CD4-positive, alpha-beta T cell treated with Interleukin-1 beta for 1 hour (primary cell): ENCODE measurements at places on chromosomes 7 and 10.

GRCh38 chr10:110775406-110775805 is 96.3 kb upstream of the PDCD4 start:
- no peak for DNase-seq

DNA sequence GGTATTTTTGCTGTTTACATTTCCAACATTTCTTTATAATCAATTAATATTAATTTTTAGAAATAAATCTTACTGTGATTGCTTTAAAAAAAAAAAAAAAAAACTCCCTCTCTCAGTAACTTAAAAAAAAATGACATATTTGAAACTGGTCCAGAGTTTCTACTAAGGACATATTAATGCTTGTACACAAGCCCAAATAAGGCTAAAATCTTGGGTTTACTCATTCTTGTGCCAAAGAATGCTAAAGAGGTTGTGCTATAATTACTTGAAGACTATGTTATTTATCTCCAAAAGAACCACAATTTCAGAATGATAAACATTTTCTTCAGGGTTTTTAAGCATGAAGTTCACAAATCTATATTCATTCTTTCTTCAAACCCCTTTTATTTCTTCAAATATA is 39.4 kb upstream of the PHF14 start:
- DNase-seq: no peak

GRCh38 chr7:69749372-69749979 is 151.2 kb downstream of the AUTS2 start:
- no peak for DNase-seq

DNA sequence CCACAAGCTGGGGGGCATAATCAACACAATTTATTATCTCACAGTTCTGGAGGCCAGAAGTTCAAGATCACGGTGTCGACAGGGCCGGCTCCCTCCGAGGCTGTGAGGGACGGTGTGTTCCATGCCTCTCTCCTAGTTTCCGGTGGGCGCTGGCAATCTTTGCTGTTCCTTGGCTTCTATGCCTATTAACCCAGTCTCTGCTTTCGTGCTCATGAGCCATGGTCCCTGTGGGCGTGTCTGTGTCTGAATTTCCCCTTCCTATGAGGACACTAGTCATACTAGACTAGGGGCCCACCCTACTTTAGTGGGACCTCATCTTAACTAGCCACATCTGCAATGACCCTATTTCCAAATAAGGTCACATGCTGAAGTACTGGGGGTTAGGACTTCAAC is 29.4 kb downstream of the HIPK2 start:
- no peak for DNase-seq

- peak; percentile 67 for DNase-seq
Observed at GRCh38 chr7:45917658-45918057, 3.4 kb downstream of the IGFBP3 start.

- no peak for DNase-seq
Observed at GRCh38 chr7:32518534-32519140, 23.3 kb downstream of the AVL9 start.

- no peak for DNase-seq
Observed at GRCh38 chr10:34838366-34838900, 23.3 kb upstream of the PARD3 start.

- no peak for DNase-seq
Observed at GRCh38 chr10:71308985-71309384, 10.1 kb upstream of the SLC29A3 start.

DNA sequence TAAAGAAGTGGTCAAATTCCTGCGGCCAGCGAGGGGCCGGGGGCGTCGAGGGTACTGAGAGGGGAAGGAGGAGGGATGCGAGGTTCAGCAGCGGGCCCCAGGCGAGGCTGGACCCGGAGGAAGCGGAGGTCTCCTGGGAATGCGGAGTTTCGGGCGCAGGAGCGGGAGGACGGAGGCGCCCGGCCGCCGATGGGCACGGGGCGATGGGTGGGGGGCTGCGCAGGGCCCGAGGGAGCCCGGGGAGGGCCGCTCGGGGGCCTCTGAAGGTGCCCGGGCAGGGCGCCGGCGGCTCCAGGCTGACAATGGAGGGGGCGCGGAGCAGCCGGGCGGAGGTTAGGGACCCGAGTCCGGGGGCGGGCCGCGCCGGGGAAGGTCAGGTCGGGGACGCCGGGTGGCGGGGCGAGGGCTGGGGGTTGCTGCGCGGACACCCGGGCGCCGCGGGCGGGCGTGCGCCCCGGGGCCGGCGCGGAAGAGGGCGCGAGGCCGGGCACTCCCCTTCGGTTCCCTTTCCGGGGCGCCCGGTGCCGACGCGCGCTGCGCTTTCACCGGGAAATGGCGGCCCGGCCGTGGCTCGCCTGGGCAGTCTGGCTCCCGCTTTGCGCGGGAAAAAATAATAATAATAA is 683 bp downstream of the MACROH2A2 start:
- DNase-seq: no peak

DNA sequence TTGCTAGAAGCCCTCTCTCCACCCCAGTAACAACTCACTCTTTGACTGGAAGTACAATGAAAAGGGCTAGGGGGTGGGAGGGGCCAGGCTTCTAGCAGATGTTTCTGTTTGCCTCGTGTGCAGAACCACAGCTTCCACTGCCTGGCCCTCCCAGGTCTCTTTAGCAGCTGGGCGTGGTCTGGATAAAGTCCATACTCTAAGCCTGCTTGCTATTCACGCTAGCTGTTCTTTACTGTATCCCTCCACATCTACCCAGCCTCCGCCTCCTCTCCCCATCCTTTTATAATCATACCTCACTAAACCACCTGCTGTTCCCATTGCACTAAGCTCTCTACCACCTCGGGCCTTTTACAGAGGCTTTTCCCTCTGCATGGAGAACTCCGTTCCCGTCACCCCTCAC is 288.8 kb downstream of the CAMK1D start:
- DNase-seq: no peak

DNA sequence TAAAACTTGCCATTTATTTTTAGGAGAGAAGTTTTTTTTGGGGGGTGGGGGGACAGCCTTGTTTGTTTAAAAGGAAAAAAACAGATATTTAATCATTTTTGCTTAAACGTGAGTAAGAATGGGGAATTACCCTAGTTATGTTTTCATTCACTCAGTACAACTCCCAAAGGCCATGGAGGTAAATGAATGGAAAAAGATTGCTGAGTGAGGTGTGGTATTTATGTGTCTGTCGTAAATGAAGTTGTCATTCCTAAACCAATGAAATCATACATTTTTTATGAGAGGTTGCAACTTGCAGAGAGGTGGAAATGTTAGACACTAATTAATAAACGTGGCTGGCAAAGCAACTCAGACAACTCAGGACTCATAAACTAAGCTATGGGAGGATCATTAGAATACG is 218.1 kb downstream of the CELF2 start:
- DNase-seq: no peak

DNA sequence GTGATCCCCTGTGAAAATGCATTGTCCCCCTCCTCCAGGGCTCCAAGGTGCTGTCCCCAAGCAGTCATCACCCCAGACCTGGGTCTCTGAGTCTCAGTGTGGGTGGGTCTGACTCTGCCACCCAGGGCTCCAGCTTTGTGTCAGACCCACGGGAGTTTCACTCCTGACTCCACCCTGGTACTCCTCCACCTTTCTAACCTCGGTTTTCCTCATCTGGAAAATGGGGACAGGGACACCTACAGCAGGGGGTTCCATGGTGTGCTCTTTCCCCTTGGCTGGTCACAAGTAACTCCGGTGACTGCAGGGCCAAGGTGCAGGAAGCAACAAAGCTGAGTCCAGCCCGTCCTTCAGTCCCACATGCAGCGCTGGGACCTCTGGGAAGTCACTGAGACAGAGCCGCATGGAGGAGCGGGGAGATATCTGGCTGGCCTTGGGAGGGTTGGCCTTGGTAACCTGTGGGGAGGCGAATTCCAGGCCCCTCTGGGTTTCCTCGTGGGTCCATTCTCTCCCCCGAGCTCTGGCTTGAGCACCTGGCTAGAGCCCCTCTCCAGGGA is 41.8 kb upstream of the RABGEF1 start:
- DNase-seq: no peak

DNA sequence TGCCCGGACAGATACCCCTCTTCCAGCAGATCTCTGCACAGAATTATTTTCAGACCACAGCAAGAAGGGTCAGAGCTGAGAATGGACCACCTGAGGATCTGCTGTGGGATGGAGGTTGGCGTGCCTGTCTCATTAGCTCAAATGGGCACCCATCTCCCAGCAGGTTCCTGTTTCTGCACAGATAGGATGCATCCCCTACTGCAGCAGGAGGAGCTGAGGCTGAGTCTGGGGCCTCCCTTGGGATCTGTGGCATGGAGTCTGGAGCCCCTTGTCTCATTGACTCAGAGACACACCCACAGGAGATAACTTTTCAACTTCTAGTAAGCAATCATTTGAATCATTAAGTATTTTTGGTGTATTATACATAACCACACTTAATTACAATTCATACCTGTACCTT is 212.7 kb downstream of the ADK start:
- no peak for DNase-seq

- no peak for DNase-seq
Observed at GRCh38 chr7:12475362-12476063, 71.8 kb upstream of the VWDE start.

- no peak for DNase-seq
Observed at GRCh38 chr7:47337531-47337930, 244.4 kb downstream of the TNS3 start.

- DNase-seq: no peak
Observed at GRCh38 chr10:91540733-91541132, 92.1 kb downstream of the PPP1R3C start.

GRCh38 chr10:528173-529165 is 161.0 kb downstream of the DIP2C start:
- no peak for DNase-seq
